ENCODE measurements at places on chromosomes 7 and 10. TPM values are rescaled to one million over a fixed set of nuclear protein-coding genes. Genes with fewer than 3 reads are reported as not detected.

Gene SPDYE8
- not detected for total RNA-seq

- DNase-seq = no peak
These were observed 63.7 kb upstream of the APBB1IP start for GRCh38 chr10:26374426-26374825.

Gene APBB1IP
- total RNA-seq = 92.5 TPM

DNA sequence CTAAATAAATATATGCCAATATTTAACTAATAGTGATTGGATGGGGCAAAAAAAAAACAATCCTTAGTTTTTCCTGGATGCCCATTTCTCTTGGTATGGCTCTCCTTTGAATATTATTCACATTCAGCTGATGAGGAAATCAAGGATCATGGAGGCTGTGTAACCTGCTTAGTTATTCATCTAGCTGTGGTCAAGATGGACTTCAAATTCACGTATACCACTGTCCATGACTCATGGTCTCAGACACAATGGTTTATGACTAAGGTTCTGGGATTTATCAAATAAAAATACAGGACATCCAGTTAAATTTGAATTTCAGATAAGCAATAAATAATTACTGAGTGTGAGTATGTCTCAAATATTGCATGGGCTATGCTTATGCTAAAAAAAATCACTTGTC, 191.5 kb upstream of the CELF2 start:
- no peak for DNase-seq

DNA sequence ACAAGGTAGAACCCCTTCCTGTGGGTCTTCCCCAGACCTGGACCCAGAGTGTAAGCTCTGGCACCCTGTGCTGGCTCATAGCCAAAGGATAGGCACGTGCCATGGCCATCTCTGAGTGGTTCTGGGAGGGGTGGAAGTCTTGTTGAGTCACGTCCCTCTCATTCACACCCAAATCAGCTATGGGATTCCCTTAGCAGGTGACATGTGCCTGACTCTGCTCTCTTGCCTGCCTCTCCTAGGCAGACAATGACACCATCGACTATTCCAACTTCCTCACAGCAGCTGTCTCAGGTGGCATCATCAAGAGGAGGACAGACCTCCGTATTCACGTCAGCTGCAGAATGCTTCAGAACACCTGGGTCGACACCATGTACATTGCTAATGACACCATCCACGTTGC, 59.8 kb downstream of the C10orf120 start:
- DNase-seq = no peak

- no peak for DNase-seq
These were observed 33.6 kb upstream of the BTBD16 start for GRCh38 chr10:122237331-122237990.

GRCh38 chr10:47247148-47248059, 52.6 kb upstream of the GDF10 start:
- DNase-seq = no peak

- DNase-seq = no peak
These were observed 92.6 kb downstream of the UNCX start for GRCh38 chr7:1325246-1325645.

GRCh38 chr10:132411561-132412253, 14.7 kb downstream of the PWWP2B start:
- no peak for DNase-seq

GRCh38 chr7:12889391-12889790, 202.0 kb downstream of the ARL4A start:
- no peak for DNase-seq

DNA sequence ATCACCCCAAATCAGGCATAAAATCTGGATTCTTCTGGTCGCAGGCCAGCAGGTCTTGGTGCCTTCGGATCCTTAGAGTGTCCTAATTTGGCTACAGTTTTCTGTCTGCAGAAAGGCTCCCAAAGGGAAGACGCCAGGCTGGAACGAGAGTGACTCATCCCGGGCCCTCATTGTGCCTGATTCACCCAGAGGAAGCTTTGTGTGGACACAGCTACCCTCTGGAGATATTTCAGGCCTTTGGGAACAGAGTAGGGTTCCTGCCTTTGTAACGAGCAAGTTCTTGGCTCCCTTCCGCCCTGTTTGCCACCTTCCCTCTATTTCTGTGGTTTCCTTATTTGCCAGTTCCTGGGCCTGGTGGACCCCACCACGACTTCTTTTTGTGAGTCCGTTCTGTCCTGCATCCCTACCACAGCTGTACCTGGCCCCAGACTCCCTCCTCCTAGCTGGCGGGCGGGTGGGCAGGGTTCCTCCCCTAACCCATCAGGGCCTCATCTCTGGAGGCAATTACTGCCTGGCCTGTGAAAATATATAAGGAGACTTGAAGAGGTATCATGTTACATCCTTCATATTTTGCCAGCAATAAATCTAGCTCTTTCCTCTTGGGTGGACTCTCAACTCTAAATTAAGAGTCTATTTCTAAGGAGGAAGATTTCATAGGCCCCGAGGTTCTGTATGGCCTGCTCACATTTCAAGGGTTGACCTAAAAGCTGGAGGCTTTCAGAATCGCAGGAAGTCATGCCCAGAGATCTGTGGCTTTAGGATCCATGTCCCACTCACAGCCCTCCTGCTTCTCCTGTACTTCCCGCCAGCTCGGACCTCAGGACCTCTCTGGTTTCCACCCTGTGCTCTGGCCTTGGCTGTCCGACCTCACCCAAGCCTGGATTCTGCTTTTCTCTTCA, 219.2 kb upstream of the ZNF32 start:
- DNase-seq = no peak

DNA sequence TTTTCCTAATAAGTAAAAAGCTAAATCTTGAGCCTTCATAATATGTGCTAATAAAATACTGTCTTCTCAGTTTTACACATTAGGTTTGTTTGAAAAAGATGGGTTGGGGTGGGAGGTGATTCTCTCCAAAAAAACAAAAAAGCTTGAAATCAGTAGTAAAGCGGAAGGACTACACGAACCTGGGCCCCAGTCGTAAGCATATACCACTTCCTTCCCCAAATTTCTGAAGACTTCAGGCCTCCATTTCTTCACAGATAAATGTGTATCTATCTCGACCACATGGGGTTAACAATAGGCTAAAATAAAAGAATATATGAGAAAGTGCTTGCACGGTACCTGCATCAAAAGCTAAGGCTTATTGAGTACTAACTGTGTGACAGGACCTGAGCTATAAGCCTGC, 51.6 kb upstream of the PAX2 start:
- DNase-seq = no peak

GRCh38 chr7:79489371-79489770, 35.9 kb upstream of the MAGI2 start:
- no peak for DNase-seq

GRCh38 chr10:112261281-112261822, 21.8 kb upstream of the TECTB start:
- DNase-seq = no peak

GRCh38 chr7:84506151-84506550, 311.6 kb upstream of the SEMA3A start:
- DNase-seq = no peak

- no peak for DNase-seq
These were observed 36.9 kb upstream of the GNA12 start for GRCh38 chr7:2880874-2881533.

Gene GPR141
- total RNA-seq = 55.2 TPM

DNA sequence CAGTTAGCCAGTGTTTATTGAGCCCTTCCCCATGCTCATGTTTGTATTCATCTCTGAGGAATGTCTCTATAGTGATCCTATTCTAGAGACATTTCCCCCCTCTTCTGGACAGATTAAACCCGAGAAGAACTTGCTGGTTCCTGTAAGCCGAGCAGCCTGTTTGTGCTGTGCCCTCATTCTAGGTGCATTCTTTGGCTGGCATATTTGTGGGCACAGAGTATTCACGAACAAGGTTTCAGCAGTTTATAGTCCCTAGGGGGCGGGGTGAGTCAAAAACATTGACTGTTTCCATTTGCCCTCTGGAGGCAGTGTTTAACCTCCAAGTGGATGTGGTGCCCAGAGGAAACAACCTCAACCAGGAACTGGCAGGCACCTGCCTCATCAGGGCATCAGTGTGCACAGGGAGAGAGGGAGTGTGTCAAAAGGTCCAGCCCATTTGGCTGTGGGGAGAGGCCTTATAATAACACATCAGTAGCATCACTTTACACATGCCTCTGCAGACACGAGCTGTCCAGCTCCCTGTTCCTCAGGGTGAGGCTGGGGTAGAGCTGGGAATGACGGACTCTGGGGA, 273.3 kb upstream of the LRGUK start:
- DNase-seq = no peak

GRCh38 chr10:51137756-51138529, 63.7 kb downstream of the PRKG1 start:
- DNase-seq = no peak

GRCh38 chr7:32275216-32276009, 205.2 kb upstream of the PDE1C start:
- no peak for DNase-seq

GRCh38 chr10:49768329-49768728, 6.2 kb upstream of the OGDHL start:
- DNase-seq = no peak

GRCh38 chr7:128422842-128423241, 13.1 kb upstream of the IMPDH1 start:
- peak; percentile 63 for DNase-seq

DNA sequence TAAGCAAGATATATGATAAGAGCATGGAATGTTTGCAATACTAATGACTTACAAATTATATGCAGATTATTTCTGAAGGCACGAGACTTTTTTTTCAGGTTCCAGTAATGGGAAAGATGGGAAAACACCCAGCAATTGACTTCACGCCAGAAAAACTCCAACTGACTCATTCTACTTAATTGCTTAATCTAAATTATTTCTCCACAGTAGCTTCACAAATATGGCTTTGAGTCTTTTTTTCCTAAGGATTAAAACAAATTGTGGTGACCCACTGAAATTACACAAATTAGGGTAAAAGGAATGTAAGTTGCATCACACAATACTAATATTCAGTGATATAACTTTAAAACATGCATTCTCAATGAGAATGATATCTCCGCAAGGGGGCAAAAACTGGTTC, 138.7 kb downstream of the GNAI1 start:
- no peak for DNase-seq

Gene ZFAND2A
- 106 TPM for total RNA-seq
